ENCODE measurements at places on chromosomes 16 and 17.
A peak's percentile ranks its signal among the peaks of the same experiment; 100 is the strongest.

- no peak for DNase-seq
Observed at GRCh38 chr16:74608944-74609343, 2.0 kb upstream of the GLG1 start.

GRCh38 chr17:57424777-57425188, 168.5 kb downstream of the MSI2 start:
- DNase-seq: no peak

DNA sequence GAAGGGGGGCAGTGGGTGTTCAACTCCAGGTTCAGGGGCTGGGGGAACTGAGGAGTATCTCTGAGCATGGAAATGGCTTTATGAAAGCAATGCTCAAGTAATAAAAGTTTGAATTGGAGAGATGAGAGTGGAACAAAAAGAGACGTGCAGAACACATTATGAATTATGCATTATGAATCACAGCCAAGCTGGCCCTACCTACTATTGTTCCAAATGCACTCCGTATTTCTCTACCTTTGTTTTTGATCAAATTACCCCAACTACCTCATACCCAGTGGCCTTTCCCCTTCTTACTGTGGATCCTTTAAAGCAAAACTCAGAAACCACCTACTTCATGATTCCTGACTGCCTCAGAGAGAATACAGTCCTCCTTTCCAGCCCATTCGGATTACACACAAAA, 38.1 kb downstream of the TEKT3 start:
- DNase-seq: no peak

- DNase-seq: peak; percentile 96
Observed at GRCh38 chr16:5354645-5355044, 257.1 kb upstream of the EEF2KMT start.

DNA sequence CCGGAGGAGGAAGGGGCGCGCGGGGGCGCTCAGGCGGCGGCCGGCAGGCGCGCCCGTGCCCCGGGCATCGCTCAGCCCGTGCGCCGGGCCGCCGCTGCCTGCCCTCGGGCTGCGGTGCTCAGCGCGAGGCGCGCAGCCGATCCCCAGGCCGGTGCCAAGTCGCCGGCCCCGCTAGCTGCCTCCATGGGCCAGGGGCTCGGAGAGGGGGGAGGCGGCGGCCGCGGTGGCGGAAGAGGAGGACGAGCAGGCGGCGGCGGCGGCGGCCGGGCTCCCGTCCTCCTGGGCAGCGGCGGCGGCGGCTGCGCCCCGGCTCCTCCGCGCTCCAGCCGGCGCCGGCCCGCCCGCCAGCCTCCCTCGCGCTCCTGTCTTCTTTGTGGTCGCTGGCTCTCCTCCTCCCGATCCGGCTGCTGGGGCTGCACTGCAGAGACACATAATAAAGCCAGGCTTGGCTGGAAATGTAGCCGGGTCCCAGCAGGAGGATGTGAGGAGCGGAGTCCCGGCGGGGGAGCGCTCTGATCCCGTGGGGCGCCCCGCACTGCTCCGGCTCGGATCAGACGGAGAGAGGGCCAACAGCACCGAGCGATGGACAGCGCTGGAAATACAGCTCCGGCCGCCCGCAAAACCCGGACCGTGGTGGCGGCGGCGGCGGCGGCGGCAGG, 889 bp upstream of the ZNF423 start:
- no peak for DNase-seq

DNA sequence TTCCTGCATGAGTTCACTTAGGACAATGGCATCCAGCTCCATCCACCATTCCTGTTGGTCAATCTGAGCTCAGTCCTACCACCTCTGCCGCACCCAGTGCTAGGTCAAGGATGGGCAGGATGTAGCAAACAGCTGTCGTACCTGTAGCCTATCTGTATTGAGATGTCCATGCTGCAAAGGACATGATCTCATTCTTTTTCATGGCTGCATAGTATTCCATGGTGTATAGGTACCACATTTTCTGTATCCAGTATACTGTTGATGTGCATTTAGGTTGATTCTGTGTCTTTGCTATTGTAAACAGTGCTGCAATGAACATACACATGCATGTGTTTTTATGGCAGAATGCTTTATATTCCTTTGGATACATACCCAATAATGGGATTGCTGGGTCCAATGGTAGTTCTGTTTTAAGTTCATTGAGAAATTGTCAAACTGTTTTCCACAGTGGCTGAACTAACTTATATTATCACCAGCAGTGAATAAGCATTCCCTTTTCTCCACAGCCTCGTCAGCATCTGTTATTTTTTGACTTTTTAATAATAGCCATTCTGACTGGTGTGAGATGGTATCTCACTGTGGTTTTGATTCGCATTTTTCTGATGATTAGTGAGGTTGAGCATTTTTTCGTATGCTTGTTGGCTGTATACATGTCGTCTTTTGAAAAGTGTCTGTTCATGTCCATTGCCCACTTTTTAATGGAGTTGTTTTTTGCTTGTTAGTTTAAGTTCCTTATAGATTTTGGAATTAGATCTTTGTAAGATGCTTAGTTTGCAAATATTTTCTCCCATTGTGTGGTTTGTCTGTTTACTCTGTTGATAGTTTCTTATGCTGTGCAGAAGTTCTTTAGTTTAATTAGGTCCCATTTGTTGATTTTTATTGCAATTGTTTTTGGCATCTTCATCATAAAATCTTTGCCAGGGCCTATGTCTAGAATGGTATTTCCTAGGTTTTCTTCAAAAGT, 7.2 kb upstream of the MRTFB start:
- no peak for DNase-seq

- peak; percentile 21 for DNase-seq
Observed at GRCh38 chr17:37848690-37849616, 75.3 kb upstream of the TBC1D3K start.

DNA sequence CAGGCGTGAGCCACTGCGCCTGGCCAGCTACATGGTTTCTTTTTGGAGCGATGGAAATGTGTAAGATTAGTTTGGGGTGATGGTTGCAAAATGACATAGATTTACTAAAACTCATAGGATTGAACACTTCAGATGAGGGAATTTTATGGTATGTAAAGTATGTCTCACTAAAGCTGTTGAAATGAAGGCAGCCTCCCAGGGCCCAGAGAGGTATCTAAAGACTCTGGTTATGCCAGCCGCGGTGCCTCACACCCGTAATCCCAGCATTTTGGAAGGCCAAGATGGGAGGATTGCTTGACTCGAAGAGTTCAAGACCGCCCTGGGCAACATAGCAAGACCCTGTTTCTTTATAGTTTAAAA, 254.9 kb downstream of the PARN start:
- DNase-seq: no peak

DNA sequence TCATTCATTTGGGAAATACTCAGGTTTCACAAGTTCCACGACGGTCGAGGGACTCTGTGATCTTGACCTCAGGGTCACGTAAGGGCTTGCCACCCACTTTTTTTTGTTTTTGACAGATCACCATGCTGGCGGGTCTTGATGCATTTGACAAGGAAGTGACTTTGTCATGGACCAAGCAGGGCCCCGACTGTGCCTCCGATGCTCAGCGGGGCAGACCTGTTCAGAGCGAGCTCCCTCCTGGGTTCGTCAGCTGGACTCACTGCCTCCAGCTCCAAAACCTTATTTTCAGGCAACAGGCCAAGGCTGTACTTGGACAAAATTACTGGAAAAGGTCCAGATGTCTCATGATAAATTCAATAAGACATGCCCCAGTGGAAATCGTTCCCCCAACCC, 9.0 kb upstream of the CLEC18A start:
- peak; percentile 42 for DNase-seq

- no peak for DNase-seq
Observed at GRCh38 chr16:31179219-31179746, 656 bp upstream of the FUS start.

DNA sequence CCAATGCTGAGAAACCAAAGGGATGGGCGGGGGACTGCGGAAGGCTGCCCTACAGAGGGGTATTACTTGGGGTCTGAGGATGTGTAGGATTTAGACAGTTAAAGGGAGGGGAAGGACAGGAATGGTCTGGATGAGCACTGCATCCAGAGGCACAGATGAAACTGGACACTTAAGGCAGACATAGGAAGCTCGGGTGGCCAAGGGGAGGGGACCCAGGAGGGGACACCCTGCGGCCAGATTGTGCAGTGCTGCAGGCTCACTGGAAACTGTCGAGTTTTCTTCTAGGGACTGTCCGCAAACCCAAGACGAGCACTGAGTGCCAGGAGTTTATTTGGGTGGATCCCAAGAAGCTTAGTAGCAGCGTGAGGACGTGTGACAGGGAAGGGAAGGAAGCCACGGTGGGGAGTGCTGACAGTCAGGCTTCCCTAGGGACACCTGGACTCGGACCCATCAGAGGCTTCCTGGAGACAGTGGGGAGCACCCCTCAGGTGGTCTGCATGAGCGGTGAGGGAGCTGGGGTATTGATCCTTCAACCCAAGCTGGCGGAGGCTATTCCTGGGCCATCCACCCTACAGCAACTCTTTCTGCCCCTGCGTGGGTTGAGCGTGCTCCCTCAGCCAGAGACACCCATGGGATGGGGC, 278.7 kb downstream of the FOXL1 start:
- DNase-seq: no peak

GRCh38 chr17:40540448-40540847, 24.8 kb downstream of the CCR7 start:
- no peak for DNase-seq

GRCh38 chr17:43720311-43721060, 38.1 kb downstream of the SOST start:
- DNase-seq: peak; percentile 36

- DNase-seq: no peak
Observed at GRCh38 chr16:35308674-35309073, 1849.3 kb downstream of the TP53TG3F start.

DNA sequence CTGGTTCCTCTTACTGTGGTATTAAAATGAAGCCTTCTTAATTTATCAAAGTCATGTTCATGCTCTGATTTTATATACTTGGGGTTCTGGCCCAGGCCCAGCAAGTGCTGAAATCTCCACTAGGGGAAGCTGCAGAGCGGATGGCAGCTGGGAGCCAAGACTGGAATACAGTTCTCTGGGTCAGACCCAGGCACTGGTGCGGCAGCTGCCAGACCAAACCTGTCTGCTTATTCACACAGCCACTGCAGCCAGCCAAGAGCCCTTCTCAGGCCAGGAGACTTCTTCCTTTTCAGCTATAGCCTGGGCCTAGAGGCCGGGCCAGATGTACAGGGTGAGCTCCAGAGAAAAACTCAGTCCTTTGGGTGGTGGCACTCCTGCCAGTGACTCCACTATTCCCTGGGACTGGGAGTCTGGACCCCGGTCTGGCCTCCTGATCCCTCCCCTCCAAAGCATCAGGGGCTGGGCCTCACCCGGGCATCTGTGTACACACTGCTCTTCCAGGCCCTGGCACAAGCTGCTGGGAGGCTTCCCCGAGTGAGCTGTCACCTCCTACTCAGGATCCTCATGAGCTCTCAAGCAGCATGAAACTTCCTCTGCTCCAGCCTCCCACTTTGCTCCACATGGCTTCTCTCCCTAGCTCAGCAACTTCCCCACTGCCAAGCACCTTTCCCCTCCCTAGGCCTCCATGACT, 24.4 kb downstream of the ATP6V0D1 start:
- DNase-seq: no peak

Data from DMS79 (cell line).